ENCODE measurements at places on chromosomes 2 and 18. TPM values are rescaled to one million over a fixed set of nuclear protein-coding genes. Genes with fewer than 3 reads are reported as not detected.

MFF gene
- polyA plus RNA-seq = 124 TPM

DCDC2C gene
- polyA plus RNA-seq = 0.32 TPM

SPHKAP gene
- 3.8 TPM for polyA plus RNA-seq

MAP3K19 gene
- 0.42 TPM for polyA plus RNA-seq

RNF25 gene
- polyA plus RNA-seq = 47.2 TPM

ZSWIM2 gene
- polyA plus RNA-seq = not detected

ACMSD gene
- 32.6 TPM for polyA plus RNA-seq

ASPRV1 gene
- 3.8 TPM for polyA plus RNA-seq

SLC9A4 gene
- polyA plus RNA-seq = 5.9 TPM

GRB14 gene
- polyA plus RNA-seq = 43.9 TPM

PTH2R gene
- 54.9 TPM for polyA plus RNA-seq

KLHL30 gene
- 0.34 TPM for polyA plus RNA-seq

HOXD12 gene
- polyA plus RNA-seq = 0.76 TPM

RIT2 gene
- not detected for polyA plus RNA-seq

GRCh38 chr2:27888790-27889189 is 1.4 kb downstream of the RBKS start:
- DNase-seq = no peak

- DNase-seq = no peak
These were observed 169.1 kb upstream of the KLF7 start for GRCh38 chr2:207334624-207335371.

DNA sequence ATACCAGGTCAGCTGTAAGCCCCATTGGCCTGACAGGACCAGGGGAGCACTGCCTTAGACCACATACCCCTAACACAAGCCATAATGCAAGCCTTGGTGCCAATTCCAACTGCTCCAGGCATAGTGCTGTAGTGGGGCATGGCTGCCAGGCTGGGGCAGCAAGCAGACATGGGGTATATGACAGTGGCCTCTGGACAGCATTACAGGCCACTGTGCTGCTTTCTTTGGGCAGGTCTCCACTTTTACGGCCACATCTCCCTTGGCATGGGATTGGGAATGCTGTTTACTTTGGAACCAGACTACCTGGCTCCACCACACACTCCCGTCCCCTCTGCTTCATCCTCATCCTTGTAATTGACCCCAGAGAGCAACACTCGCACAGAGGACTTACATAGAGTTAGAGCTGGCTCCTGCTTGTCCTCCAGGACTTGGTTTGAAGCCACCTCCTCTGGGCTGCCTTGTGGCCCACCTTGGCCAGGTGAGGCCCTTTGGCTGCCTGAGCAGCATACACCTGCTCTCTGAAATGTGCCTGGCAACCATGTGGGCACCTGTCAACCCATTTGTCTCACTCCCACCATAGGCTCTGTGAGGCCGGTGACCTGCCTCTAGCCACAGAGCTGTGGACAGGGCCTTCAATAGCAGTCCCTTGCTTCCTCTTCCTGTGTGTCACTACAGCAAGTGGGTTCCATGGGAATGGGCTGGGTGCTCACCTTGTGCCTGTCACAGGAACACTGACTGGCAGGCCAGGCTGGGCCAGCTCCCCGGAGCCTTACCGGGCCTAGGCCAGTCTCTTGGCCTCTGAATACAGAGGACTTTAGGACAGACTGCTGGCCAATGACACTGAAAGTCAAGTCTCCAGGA is 262.6 kb upstream of the HS6ST1 start:
- no peak for DNase-seq

DNA sequence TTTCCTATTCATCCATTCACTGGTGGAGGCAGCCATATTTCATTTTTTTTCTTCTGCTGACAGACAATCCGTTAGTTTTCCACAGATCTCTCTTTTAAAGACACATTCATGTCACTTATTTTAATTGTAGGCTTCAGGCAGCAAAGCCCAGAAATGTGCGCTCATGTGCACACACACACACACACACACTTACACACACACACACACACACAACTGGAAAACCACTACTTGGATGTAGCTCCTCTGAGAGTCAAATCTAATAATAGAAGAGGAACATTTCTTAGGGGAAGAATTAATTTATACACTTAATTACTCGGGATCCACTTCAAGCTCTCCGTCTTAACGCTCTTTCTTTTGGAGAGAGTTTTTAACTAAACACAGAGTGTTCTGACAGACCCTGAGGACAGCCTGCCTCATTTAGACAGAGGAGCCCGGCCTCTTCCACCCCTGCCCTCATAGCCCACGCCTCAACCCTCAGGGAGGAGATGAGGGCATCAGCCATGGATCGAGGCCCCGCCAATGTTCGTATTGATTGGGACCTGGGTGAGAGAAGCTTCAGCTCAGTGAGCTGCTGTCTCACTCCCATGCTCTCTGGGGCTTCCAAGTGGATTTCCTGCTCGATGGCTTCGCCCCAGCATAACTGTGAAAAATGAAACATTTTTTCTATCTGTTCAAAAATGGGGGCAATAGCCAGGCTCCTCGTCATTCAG is 261.4 kb upstream of the SKOR2 start:
- DNase-seq = no peak

GRCh38 chr2:146189541-146189940 is 1655.3 kb upstream of the ACVR2A start:
- DNase-seq = no peak

GRCh38 chr2:229202646-229203045 is 68.4 kb downstream of the PID1 start:
- DNase-seq = no peak

DNA sequence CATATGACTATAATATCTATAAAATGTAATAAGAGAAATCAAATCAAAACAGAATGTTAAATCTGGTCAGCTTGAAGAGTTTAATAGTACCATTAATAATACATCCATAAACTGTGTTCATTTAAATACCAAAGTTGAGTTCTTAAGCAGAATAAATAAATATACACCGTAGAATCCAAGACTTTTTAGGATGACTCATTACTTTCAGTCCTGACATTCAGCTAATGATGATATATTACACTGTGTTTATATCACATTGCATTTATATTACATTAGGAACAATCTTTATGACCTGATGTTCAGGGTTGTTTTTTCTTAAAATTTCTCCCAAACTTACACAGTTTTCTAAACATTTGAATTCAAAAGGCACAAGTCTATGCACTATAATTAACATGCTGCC is 331.3 kb downstream of the SS18 start:
- DNase-seq = no peak

DNA sequence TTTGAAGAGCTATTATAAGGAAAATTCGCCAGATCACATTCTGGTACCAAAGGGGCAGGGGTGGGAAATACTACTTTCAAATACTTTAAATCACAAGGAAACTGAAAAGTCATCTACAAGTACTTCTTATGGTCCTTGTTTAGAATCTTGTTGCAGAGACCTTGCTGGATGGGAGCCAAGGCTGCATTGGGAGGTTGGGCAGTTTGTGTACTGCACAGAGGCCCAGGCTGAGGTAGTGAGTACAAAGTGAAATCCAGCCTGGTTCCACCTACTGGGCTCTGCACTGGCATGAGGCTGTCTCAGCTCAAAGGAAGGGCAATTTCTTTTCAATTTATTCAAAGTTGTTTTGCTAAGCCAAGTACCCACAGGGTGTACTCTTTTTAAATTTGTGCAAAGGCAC is 140.3 kb upstream of the DLX2 start:
- no peak for DNase-seq

DNA sequence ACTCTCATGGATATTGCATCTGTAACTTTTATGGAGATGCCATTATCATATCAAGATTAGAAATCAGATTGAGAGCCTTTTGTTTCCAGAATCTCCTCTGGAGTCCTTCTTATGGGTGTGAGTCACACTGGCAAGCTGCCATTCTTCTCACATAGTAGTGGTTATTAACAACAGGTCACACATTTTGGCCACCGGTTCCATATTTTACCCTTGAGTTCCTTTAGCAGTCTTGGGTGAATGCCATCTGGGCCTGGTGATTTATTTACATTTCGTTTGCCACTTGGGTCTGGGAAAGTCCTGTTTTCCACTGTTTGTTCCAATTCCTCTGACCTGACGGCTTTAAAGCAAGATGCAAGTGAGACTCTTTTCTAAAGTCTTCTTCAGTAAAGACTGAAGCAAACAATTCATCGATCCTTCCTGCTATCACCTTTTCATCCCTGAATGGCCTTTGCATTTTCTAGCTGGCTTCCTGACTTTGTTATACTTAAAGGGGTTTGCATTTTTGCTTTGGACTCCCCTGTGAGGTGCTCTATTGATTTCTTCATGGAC is 80.5 kb upstream of the CAVIN2 start:
- DNase-seq = peak; percentile 34

- no peak for DNase-seq
These were observed 46.0 kb downstream of the CCDC195 start for GRCh38 chr2:224670203-224670602.

GRCh38 chr18:33755931-33756560 is 178.0 kb downstream of the ASXL3 start:
- no peak for DNase-seq

- no peak for DNase-seq
These were observed 34.0 kb downstream of the UXS1 start for GRCh38 chr2:106159866-106160785.

GRCh38 chr2:62208074-62208757 is 12.3 kb downstream of the B3GNT2 start:
- no peak for DNase-seq

GRCh38 chr2:45982096-45982495 is 315.1 kb upstream of the EPAS1 start:
- DNase-seq = no peak

- DNase-seq = no peak
These were observed 118.9 kb downstream of the WDR7 start for GRCh38 chr18:56770097-56770496.

GRCh38 chr2:60976256-60976850 is 41.2 kb upstream of the PEX13 start:
- DNase-seq = no peak

DNA sequence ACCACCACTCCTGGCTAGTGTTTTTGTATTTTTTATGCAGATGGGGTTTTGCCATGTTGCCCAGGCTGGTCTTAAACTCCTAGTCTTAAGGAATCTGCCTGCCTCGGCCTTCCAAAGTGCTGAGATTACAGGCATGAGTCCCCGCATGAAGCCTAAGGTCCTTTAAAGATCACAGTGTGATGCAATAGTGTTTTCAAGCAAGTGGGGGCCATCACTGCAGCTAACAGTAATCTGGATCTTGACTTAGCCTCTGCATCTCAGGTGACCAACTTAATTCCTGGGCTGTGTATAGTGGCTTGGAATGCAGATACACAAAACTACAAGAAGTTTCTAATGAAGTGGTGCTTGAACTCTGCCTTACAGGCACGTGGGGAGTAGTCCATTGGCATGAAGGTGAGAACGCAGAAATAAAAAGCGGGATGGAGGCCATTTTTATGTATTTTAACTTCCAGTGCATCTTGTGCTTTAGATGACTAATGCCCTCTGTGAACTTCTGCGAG is 334.4 kb upstream of the SPRED2 start:
- no peak for DNase-seq

- no peak for DNase-seq
These were observed 236.4 kb downstream of the HDAC4 start for GRCh38 chr2:239164335-239164871.

GRCh38 chr18:63897072-63897471 is 9.6 kb downstream of the SERPINB2 start:
- no peak for DNase-seq

GRCh38 chr18:30920757-30921156 is 121.8 kb downstream of the DSC3 start:
- DNase-seq = no peak

GRCh38 chr18:34038086-34038485 is 186.6 kb downstream of the NOL4 start:
- DNase-seq = no peak

- DNase-seq = no peak
These were observed 29.8 kb downstream of the ALPK2 start for GRCh38 chr18:58599106-58599505.

DNA sequence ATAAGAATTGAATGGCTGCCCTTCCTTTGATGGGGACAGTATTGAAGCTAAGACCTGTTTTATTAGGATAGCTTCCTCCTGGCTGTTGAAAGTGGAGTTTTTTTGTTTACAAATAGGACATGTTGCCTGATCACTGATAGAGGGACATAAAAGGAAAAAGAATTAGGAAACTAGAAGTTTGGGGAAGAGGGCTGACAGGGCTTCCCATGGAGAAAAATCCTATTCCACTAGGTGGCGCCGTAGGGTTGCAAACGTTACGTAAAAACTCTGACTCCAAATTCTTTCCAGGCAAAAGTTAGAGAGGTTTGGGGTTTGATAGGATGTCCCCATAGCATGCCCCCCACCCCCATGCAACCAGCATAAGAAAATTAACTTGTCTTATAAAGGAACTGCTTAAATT is 11.1 kb upstream of the RBFA start:
- DNase-seq = no peak

GRCh38 chr18:939166-939565 is 34.5 kb downstream of the ADCYAP1 start:
- DNase-seq = no peak

DNA sequence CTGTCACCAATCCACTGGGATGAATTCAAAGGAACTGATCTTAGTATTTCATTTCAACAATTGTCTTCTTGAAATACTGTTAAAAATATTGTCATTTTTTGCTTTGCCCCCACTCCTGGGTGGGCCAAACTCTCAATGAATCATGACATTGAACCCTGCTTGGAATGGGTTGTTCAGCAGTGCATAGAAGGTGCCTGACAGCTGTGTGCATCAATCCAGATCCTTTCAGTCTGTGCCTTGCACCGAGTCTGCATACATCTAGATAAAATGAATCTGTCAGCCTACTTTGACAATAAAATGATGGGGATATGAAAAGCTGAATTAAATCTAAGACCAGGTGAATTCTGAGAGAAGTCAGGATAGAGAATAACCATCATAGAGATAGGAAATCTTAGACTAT is 706.6 kb downstream of the CBLN2 start:
- DNase-seq = no peak

- no peak for DNase-seq
These were observed 4.2 kb upstream of the ATP6V1B1 start for GRCh38 chr2:70931376-70932000.

DNA sequence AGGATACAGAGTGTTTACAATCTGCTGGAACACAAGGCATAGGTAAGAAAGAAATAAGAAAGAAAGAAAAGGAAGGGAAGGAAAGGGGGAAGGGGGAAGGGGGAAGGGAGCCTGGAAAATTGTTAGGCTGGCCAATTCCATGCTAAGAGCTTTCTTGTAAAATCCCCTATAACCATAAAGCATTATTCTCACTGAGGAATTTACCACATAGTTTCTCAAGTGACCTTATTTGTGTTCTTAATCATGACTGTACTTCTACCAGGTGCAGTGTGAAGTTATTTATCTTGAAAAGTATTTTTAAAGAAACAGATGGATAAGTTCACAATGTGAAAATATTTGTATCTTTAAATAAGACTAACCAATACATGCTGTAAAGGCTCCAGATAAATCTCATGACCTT is 39.2 kb upstream of the KIDINS220 start:
- DNase-seq = no peak

GRCh38 chr2:1497122-1497611 is 83.9 kb downstream of the TPO start:
- no peak for DNase-seq

GRCh38 chr2:28684142-28684858 is 67.3 kb upstream of the PPP1CB start:
- no peak for DNase-seq

Data from renal cortex interstitium (tissue), 15 donors.